Lung (tissue), 17 donors: ENCODE measurements at places on chromosomes 5 and 9. TPM values are rescaled to one million over a fixed set of nuclear protein-coding genes. Genes with fewer than 3 reads are reported as not detected.

- no peaks in the 10 kb centered on the region for H3K4me1 ChIP-seq
- H3K27me3 ChIP-seq = no peaks in the 10 kb centered on the region
- no peak overlapping the region for H3K27ac ChIP-seq
- peak; percentile 34 for DNase-seq
These were observed 385.3 kb downstream of the PSAT1 start for GRCh38 chr9:78682216-78682615.

- no peaks in the 10 kb centered on the region for H3K27me3 ChIP-seq
- no peaks in the 10 kb centered on the region for H3K36me3 ChIP-seq
- no peak overlapping the region for H3K4me3 ChIP-seq
- DNase-seq = no peak
- no peaks in the 10 kb centered on the region for H3K4me1 ChIP-seq
These were observed 295.7 kb downstream of the EDIL3 start for GRCh38 chr5:84088996-84089395.

DNA sequence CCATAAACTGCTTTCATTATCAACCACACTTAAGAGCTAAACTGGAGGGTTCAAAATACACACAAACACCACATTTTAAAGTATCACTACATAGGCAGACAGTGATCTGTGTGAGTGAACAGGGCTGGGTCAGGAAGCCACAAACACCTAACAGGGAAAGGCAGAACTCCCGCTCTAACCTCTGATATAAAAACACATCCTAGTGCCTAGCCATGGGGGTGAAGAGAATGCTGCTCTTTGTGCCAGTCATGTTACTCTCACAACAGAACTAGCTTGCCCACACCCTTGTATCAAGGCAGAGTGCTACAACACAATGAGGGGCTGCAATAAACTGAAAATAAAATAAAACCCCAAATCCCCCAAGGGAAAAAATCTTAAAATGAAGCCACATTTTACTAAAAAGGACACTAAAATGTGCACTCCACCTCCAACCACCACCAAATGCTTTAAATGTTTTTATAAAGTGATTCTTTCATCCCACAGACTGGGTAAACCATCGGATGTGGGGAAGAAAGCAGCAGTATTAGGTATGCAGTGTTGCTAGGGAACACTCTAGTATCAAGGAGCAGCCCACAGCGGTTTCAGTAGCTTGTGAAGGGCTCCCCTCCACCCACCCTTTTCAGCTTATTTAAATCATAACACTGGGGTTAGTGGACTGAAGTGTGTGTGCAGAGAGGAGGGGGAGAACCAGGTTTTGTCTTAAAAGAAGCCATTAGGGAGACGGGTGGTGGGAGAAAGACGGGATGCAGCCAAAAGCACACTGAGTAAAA, 64.5 kb downstream of the TMEM161B start:
- H3K27me3 ChIP-seq = no peaks in the 10 kb centered on the region
- peaks cover 14% of the 10 kb centered on the region for H3K36me3 ChIP-seq
- DNase-seq = peak; percentile 4
- no peak overlapping the region for H3K4me3 ChIP-seq

DNA sequence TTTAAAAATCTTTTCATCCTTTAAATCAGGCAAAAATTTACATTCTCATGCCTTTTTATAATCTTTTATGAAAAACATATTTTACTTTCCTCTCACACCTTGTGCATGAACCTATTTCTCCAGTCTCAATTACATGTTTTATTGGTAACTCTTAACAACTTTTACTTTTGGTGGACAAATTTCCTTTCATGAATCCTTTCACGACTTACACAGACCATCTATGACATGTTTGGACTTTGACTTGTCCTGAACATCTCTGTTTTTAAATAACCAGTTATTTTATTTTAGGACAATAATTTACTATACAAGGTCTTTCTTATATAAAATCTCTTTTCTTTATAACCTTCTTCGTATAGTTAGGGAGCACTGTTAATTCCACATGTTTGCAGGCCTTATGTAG, 26.5 kb upstream of the MTMR12 start:
- no peaks in the 10 kb centered on the region for H3K27me3 ChIP-seq
- no peak overlapping the region for H3K27ac ChIP-seq
- H3K36me3 ChIP-seq = no peaks in the 10 kb centered on the region

- H3K27me3 ChIP-seq = no peaks in the 10 kb centered on the region
- no peak overlapping the region for H3K27ac ChIP-seq
- no peaks in the 10 kb centered on the region for H3K4me1 ChIP-seq
- H3K36me3 ChIP-seq = no peaks in the 10 kb centered on the region
- peak; percentile 4 for DNase-seq
These were observed 416.5 kb upstream of the CCNH start for GRCh38 chr5:87829217-87829551.

DNA sequence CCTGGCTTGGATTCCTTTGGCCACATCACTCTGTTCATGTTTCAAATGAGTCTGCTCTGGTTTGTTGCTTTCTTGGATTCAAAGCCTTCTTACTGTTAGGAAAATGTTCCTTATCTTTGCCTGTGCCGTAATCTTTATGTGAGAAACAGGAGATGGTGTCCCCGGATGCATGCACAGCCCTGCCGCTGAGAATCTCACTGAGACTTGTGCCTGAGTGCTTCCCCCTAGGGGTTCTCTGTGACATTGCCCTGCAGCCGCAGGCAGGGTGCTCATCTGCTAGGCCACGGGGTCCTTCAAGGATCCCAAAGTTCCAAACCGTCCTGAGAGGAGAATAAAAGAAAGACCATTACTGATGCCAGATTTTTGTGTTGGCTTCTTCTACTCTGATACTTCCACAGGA, 81.4 kb upstream of the ANKRD55 start:
- H3K4me3 ChIP-seq = no peak overlapping the region
- no peak for DNase-seq
- no peak overlapping the region for H3K27ac ChIP-seq
- H3K4me1 ChIP-seq = peaks cover 27% of the 10 kb centered on the region

DNA sequence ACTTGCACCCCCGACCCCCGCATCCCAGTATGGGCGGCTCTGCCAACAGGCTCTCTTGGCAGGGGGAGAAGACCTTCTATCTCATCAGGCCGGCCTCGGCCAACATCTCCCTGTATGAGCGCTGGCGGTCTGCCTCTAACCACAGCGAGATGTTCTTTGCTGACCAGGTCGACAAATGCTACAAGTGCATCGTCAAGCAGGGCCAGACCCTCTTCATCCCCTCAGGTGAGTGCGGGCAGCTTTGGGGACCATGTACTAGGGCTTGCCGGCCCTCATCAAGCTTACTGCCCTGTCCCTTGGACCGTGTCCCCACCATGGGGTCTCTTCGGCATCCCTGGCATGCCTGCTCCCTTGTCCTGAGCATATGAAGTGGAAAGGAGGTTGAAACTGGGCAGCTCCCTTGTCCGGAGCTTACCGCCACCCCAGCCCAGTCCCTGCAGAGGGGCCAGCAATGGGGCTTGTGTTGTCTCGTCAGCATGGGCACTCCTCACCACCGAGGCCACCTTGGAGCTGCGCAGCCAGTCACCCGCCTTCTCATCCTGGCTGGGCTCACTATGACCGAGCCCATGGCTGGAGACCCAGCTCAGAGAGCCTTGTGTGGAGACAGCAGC, 78.1 kb downstream of the PHF2 start:
- H3K36me3 ChIP-seq = peaks cover 23% of the 10 kb centered on the region
- no peaks in the 10 kb centered on the region for H3K27me3 ChIP-seq
- H3K4me3 ChIP-seq = no peak overlapping the region
- DNase-seq = no peak
- no peaks in the 10 kb centered on the region for H3K4me1 ChIP-seq
- no peak overlapping the region for H3K27ac ChIP-seq

DNA sequence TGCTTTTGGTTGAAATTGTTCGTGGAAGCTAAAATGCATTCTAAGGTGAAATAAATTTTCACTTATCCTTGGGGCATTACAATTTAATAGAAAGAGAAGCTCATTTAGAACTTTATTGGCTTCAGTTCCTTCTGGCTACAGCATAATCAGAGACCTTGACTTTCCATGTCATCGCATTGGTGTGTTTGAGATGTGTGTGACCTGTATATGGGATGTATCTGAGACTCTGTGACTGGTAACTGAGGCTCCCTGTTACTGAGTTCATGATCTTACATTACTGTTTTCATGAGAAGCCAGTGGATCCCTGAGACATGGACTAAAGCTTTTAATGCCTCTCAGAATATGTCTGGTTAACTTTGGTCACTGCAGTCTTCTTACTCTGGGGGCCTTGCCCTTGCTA, 32.5 kb downstream of the SH3GL2 start:
- H3K27me3 ChIP-seq = no peaks in the 10 kb centered on the region
- H3K36me3 ChIP-seq = no peaks in the 10 kb centered on the region
- no peak for DNase-seq
- no peak overlapping the region for H3K4me3 ChIP-seq
- peaks cover 12% of the 10 kb centered on the region for H3K4me1 ChIP-seq

DNA sequence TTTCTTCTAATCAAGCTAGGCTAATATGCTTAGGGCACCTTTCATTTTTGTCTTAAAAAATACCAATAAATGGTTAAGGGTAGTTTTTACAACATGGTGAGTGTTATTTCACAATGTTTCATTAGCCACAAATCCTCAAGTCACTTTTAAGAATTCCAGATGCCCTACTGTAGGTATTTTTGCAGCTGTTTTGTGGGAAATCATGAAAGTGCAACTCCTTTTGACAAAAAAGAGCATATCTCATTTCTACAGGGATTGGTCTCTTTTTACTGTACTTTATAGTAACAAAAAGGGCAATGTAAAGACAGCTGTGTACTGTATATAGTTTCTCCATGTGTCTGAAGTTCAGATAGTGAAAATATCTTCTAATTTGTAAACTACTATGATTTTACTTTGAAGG, 28.3 kb upstream of the GAS1 start:
- DNase-seq = no peak
- H3K4me1 ChIP-seq = no peaks in the 10 kb centered on the region
- H3K27me3 ChIP-seq = no peaks in the 10 kb centered on the region
- H3K27ac ChIP-seq = no peak overlapping the region

DNA sequence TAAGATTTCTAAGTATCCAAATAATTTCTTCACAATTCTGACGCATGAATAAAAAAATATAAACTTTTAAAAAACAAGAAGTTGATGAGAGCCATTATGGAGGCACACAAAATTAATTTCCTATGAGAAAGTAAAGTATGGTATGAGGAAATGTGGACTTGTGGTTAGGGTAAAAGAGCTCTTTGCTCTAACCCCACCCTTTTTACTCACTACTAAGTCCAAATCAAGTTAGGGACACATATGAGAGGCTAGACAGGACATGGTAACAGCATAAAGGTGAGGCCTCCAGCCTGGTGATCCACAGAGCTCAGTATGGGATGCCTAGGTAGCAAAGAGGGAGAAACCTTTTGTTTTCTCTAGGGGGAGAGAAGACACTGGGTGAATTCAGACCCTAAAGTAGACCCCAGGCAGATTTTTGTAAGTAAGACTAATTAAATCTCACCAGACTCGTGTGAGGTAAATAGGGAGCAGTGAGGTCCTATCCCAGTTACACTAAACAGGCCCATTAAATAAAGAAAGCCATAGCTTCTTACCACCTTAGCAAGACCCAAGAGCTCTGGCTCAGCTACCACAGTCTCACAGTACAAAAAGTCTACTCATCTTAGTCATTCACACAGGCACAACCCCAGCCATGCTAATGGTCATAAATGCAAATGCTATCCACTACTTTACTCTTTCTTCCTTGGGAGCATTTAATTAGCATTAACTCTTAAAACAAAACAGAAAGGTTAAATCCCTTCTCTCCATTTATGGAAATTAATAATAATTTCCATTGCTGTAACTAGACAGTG, 42.6 kb downstream of the MLLT3 start:
- no peak overlapping the region for H3K4me3 ChIP-seq
- DNase-seq = no peak
- H3K27ac ChIP-seq = no peak overlapping the region
- no peaks in the 10 kb centered on the region for H3K36me3 ChIP-seq

GRCh38 chr9:20033511-20033910, 244.7 kb upstream of the SLC24A2 start:
- no peak for DNase-seq
- H3K36me3 ChIP-seq = no peaks in the 10 kb centered on the region
- H3K4me3 ChIP-seq = no peak overlapping the region
- no peak overlapping the region for H3K27ac ChIP-seq

- no peak for DNase-seq
- no peaks in the 10 kb centered on the region for H3K4me1 ChIP-seq
- H3K4me3 ChIP-seq = no peak overlapping the region
- H3K27ac ChIP-seq = no peak overlapping the region
- no peaks in the 10 kb centered on the region for H3K36me3 ChIP-seq
These were observed 194.3 kb upstream of the S1PR3 start for GRCh38 chr9:88796947-88797346.

Gene F2RL1
- 5.5 TPM for total RNA-seq

Gene ADGRD2
- total RNA-seq = not detected

Gene PCBD2
- total RNA-seq = 9.4 TPM

Gene MSMP
- not detected for total RNA-seq

Gene ARL14EPL
- total RNA-seq = not detected
